Activated gamma-delta T cell (primary cell): ENCODE measurements at places on chromosomes 5 and 9.

GRCh38 chr5:150438873-150439546 is 10.5 kb downstream of the RPS14 start:
- DNase-seq = no peak

GRCh38 chr5:103894882-103895281 is 332.3 kb upstream of the NUDT12 start:
- DNase-seq = no peak

DNA sequence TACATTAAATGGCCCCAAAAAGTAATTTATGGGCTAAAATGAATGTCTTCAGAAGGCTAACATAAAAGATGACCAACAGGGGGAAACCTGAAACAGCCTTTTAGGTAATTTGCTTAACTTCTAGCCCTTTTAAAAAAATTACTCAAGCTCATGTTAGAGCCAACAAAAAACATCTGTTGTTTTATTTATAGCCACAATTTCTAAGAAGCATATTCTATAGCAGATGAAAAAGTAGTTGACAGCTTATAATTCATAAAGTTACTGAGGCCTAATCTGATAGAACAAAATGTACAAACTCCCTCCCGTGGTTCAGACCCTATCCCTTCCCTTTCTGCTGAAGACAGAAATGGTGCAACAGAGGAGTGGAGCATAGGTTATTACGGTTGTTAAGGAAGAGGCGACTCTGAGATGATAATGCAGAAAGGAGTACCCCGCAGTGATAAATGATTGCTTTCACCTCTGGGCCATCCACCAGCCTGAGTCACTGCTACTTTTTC is 46.1 kb downstream of the PIK3R1 start:
- DNase-seq = no peak

DNA sequence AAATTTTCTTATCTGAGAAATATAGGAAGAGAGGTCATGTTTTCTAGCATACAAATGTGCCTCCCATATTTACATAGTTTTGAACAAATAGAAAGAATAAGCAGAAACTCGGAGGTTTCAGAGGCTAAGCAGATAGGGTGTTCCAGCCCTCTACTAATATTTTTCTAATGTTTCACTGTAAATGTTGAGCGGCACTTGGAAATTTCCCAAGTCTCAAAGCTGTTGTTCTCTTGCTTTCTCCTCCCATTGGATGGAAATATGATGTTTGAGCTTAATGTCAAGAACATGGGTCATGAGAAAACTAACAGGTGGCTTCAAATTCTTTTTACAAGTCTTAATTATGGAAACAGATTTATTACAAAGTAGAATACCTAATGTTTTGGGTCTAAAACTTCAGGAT is 5.1 kb downstream of the SPINK1 start:
- no peak for DNase-seq

- DNase-seq = no peak
These were observed 491.0 kb upstream of the CLINT1 start for GRCh38 chr5:158349987-158350386.

- DNase-seq = no peak
These were observed 3.3 kb downstream of the ANKS6 start for GRCh38 chr9:98793031-98793430.

- DNase-seq = no peak
These were observed 42.9 kb downstream of the ZNF474 start for GRCh38 chr5:122172207-122172606.

GRCh38 chr5:131285703-131286399 is 22.0 kb downstream of the CDC42SE2 start:
- DNase-seq = no peak

DNA sequence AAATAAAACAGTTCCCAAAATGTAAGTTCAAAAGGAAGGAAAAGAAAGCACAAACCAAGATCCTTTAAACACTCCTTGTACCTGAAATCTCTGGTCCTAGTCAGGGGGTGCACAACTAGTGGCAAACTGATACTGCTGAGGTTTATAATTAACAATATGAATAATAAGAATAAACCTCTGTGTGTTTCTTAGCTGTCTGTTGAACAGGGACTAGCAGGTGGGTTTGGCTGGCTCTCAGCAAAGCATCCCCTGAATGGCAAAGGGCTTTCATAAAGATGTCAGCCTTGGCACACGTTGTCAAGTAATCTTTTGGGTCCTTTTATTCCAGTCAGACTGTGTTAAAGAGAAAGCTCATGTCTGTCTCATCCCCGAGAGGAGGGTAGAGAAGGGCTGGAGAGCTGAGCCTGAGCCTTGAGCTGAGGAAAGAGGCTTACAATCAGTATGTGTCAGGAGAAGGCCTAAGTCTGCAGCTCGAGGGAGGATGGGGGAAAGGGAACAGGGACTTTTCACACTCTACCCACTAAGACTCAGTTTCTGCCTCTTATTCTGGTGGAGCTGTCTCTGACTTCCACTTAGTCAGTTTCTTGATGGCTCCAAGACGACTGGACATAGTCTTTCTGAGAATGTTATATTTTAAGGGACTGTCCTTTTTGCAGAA is 123.0 kb downstream of the GALNT10 start:
- DNase-seq = no peak

DNA sequence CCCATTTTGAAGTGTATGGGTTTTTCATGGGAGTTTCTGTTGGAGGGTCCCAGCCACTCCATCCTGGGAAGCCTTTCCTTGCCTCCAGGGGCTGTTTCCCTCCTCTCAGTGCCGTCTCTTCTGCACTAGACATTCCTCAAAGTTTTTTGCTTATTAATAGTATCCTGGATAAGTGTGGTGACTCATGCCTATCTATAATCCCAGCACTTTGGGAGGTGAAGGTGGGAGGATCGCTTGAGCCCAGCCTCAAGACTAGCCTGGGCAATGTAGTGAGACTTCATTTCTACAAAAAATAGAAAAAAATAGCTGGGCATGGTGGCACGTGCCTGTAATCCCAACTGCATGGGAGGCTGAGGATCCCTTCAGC is 43.1 kb downstream of the RALGPS1 start:
- DNase-seq = no peak

DNA sequence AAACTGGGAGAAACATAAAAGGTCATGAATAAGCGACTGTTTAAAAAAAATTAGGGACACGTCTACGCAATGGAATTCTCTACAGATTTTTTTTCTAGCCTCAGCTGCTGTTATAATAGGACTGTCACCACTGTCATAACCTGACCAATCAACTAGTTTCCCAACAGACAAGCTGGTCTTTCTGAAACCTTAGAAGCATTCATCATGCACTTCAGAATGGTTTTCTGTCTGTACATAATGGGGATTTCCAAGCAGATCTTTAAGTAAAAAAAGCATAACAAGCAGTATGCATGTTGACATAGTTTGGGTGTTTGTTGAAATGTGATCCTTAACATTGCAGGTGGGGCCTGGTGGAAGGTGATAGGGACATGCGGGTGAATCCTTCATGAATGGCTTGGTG is 58.3 kb upstream of the SEMA6A start:
- DNase-seq = no peak

- no peak for DNase-seq
These were observed 6.7 kb upstream of the FYB1 start for GRCh38 chr5:39226100-39226451.

- DNase-seq = no peak
These were observed 27.8 kb downstream of the NFIL3 start for GRCh38 chr9:91395553-91396471.

GRCh38 chr5:132279801-132280200 is 14.4 kb upstream of the SLC22A4 start:
- no peak for DNase-seq

GRCh38 chr5:150320044-150320613 is 17.4 kb upstream of the ARSI start:
- no peak for DNase-seq

DNA sequence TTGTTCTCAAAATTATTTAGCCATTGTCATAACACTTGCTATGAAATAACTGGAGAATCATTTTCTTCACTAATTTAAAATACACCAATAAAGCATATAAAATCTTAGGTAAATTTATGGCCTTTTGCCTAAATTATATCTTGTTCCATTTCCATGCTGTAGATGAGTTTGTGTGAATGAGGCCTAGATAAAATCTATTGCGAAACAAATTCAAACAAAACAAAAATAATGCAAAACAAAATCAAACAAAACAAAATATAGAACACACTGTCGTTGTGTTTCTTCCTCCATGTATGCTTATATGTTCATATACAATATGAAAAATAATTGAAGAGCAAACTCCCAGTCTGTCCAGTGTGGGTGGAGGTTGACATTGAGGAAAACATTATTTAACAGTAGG is 1020.7 kb downstream of the PTPRD start:
- no peak for DNase-seq

- DNase-seq = no peak
These were observed 3.2 kb downstream of the TEK start for GRCh38 chr9:27112235-27112634.

- DNase-seq = no peak
These were observed 178.0 kb downstream of the NXNL2 start for GRCh38 chr9:88713010-88713409.

- DNase-seq = no peak
These were observed 687.0 kb upstream of the C9orf72 start for GRCh38 chr9:28260330-28260729.

GRCh38 chr9:137974746-137975526 is 97.4 kb downstream of the CACNA1B start:
- no peak for DNase-seq

GRCh38 chr5:160327818-160328217 is 15.5 kb upstream of the CCNJL start:
- no peak for DNase-seq

DNA sequence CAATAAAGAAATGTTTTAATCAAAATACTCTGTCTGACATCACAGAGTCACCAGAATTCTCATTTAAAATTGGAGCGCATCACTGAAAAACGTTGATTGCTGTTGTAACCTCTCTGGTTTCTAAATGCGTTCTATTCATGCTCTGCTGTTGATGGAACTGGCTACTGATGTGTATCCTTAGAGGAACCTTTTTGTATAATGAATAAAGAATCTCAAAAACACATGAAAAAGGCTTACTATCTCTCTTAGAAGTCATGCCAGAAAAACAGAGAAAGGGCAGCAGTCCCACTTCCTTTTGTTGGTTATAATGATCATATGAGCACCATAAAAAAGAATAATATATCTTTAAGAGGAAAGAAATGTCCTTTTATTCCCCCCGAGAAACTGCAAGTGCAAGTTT is 615.5 kb downstream of the TLE1 start:
- no peak for DNase-seq

- no peak for DNase-seq
These were observed 159.5 kb upstream of the CHD1 start for GRCh38 chr5:99088309-99088708.

- DNase-seq = no peak
These were observed 346.7 kb upstream of the KLF9 start for GRCh38 chr9:70761139-70761670.

DNA sequence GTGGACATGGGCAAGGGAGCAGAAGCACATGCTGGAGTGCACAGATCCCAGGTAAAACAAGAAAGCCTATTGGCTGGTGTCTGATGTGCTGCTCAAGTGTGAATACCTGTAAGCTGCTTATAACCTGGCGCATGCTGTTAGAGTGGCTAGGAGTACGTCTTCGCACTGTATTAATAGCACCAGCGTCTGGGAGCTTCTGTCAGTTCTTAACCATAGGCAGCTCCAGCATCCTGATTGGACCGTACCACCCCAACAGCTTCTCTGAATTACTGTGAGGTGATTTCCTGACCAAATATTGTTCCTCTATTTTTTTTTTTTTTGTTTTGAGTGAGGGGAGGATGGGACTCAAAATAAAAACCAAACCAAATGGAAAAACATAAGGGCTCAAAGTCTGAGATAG is 987.6 kb downstream of the PTPRD start:
- no peak for DNase-seq

- no peak for DNase-seq
These were observed 34.4 kb upstream of the NSMF start for GRCh38 chr9:137493364-137494103.

GRCh38 chr9:22237497-22238363 is 208.9 kb upstream of the DMRTA1 start:
- DNase-seq = no peak

GRCh38 chr5:108749128-108749861 is 1.6 kb downstream of the FER start:
- DNase-seq = peak; percentile 61

DNA sequence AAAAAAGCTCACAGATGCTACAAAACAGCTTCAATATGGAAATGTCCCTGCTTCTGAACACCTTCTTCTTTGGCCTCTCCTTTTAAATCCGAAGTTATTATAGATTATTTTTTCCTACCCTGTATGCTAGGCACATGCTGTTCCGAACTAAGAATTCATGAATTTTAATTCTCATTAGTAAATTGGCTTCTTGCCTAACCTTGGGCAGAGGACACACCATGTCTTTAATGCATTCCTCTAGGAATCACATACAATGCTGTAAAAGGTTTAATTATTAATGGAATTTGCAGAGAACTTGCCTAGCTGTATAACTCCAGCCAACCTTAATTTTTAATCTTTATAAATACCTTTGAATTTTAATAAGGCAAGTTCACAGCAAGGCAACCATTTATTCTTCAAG is 234.4 kb downstream of the NTRK2 start:
- no peak for DNase-seq

- peak; percentile 73 for DNase-seq
These were observed 72.3 kb downstream of the ICE1 start for GRCh38 chr5:5494489-5495402.

DNA sequence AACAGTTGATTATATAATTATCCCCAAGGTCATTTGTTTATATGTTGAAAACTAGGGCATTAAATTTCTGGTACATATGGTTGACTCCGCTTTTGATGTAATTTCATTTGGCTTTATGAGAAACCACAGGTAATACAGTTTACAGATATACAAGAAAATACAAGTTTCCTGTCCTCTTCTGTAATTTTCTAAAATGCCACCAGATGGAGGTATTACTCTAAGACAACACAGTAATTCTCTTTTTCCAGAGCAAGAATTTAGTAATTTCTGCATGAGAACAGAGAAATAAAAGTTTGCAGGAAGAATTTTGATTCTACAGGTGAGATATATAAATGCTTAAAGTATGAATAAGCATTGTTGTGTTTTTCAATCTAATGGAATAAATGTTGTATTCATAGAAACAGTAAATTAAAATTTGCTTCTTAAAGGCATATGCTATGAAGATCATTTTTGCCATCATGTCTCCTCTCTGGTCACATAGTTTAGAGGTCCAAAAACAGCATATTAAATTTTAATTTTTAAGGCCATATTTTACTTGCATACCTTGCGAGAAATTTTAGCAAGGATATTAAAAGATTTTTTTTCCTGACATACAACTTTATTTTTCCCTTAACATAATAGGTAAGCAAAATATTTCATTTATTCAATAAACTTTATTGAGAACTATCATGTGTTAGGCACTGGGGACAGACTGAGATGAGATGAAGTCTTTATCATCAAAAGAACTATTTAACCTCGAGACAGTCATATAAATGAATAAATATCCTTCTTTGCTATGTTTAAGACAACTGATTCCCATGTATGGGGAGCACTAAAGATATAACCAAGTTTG is 22.7 kb downstream of the CHD1 start:
- DNase-seq = no peak
